Stimulated activated CD4-positive, alpha-beta T cell treated with anti-CD3 and anti-CD28 coated beads, Interleukin-1b, Interleukin-23, amount 100 ng/mL, for 48 hours (primary cell): ENCODE measurements at places on chromosomes 3 and 15.
A peak's percentile ranks its signal among the peaks of the same experiment; 100 is the strongest.

DNA sequence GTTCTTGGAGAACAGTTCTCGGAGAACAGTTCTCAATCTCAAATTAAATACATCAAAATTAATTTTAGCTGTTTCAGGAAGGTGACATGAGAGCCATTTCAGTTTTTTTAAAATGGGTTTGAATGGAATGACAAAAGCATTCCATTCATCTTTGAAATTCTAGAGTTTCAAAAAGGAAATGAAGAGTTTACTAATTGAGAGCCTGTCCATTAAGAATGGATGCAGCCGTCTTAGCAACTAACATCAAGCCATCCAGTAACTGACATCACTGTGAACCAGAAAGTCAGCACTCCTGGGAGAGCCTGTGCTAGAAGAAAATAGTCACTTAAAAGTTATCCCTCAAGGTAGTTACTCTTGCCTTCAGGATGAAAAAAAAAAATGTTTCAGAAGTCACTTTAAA is 47.0 kb upstream of the FSTL1 start:
- DNase-seq = no peak

- peak; percentile 2 for DNase-seq
These were observed 1.4 kb upstream of the ROBO2 start for GRCh38 chr3:77038468-77038929.

DNA sequence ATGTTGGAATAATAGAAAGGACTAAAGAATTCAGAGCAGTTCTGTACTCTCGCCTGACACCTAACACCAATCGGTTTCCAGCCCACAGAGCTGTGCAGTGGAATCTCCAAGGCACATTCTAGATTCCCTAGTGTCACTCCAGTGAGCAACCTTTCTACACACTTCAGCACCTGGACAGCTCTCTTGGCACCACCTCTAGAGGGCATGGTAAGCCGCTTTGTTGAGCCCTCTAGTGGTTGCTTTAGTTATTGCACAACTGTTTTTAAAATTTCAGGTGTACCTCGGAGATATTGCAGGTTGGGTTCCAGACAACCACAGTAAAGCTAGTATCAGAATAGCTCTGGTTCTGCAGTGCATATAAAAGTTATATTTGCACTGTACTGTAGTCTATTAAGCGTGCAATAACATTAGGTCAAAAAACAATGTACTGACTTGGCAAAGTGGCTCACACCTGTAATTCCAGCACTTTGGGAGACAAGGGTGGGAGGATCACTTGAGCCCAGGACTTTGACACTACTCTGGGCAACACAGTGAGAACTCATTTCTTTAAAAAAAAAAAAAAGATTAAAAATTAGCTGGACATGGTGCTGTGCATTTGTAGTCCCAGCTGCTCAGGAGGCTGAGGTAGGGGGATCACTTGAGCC is 26.5 kb upstream of the ERC2 start:
- peak; percentile 69 for DNase-seq

DNA sequence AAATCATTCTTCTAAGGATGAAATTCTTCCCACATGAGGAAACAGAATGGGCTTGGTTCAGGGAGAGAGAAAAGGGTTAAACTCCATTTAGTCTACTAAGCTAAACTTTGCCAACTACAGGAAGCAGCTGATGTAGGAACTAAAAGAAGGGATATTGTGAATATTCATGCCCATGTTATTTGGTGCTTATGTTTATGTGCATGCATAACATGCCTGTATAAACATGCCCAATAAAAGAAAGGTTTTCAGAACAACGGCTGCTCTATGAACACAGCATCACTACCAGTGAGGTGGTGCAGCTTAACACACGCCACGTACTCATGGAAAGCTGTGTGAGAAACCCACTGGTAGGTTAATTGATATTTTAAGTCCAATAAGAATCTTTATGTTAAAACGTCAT is 59.4 kb upstream of the VGLL4 start:
- no peak for DNase-seq

DNA sequence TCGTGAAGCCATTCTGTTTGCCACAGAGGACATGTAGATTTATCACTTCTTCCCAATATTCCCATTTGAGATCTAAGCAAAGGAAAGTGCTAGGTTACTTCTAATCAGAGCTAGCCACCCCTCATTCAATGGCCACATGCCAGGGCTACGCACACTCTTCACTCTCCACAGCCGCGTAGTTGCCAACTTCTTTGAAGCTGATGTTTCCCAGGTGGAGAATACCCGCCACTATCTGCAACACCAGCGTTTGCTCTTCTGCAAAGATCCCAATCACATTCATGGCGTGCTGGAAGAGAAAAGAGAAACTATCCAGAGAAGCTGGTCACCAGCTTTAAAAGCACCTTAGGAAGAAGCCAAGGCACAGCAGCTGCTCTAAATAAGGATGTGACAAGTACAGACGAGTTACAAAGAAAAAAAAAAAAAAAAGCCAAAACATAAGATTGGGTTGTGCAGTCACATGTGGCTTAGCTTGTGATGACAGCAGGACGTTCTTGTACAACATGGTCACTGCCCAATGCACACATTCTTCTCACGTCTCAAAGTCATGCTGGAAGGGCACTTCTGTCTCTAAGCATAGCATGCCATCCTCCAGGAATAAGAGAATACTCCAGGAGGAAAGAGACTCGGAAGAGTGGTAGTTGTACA is 16.4 kb downstream of the LDHAL6B start:
- DNase-seq = no peak

- no peak for DNase-seq
These were observed 44.8 kb downstream of the CEMIP start for GRCh38 chr15:80823995-80824394.

GRCh38 chr3:15288331-15289035 is 43.9 kb downstream of the SH3BP5 start:
- no peak for DNase-seq

DNA sequence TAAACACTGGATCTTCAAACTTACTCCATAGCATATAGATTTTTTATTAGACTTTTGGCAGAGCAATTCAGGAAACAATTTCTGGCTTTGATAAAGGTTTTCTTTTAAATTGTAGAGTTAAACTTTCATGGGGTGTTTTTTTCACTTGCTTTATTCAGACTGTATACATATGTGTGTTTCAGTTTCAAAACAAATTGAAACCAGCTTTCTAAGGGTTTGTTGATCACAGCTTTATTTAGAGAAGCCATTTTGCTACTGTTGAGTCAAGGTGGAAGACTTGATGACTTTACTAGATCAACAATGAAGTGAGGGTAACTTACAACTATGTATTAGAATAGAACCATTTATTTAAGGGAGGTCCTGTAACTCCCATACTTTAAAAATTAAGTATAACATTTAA is 6.2 kb downstream of the UBE2E1 start:
- DNase-seq = no peak

DNA sequence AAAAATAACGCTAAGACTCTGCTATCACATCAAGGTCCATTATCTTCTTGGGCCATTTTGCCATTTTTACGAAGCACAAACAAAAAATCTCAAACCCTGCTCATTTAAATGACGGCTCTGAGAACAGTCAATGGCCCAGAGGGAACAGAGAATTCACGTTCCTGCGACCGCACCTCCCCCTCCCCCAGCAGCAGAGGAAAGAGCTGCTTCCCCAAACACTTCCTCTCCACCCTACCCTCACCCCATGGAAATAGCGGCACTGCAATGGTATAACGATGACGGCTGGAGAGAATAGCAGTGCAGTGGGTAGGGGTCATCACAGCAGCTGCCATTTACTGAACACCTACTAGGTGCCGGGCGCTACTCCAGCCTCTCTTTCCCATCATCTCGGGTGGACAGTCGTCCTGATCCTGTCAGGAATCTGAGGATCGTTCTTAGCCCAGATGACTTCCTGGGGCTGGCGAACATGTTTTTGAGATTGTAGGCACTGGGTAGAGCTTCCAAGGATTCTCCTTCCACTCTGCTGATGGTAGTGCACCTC is 113.3 kb downstream of the IQSEC1 start:
- no peak for DNase-seq

DNA sequence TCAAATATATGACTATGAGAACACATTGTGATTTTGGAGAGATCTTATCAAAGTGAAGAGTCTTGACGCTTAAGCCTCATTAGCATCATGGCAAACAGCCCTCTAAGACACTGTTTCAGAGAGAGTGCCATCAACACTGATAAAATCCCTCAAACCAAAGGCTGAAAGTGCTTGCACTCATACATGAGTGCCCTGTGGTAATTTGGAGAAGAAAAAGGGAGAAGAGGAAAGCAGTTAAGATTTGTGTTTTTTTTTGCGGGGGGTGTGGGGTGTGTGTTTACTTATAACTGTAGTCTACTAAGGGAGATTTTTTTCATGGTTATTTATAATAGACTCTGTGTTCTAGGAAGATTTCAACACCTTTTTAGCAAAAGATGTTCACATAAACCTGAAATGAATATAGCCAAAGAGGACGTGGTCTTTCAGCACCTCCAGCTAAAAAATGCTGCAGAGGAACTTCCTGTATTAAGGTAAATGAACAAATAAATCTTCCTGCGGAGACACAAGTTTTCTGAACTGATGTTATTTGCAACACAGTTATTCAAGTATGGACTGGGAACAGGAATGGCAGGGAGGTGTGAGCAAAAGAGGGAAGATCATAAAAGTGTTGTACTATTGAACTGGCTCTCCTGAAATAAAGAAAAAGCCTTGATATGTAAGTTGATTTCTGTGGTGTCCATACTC is 81.9 kb upstream of the TGFBR2 start:
- DNase-seq = no peak

GRCh38 chr3:50261505-50261904 is 7.4 kb upstream of the SEMA3B start:
- DNase-seq = no peak

DNA sequence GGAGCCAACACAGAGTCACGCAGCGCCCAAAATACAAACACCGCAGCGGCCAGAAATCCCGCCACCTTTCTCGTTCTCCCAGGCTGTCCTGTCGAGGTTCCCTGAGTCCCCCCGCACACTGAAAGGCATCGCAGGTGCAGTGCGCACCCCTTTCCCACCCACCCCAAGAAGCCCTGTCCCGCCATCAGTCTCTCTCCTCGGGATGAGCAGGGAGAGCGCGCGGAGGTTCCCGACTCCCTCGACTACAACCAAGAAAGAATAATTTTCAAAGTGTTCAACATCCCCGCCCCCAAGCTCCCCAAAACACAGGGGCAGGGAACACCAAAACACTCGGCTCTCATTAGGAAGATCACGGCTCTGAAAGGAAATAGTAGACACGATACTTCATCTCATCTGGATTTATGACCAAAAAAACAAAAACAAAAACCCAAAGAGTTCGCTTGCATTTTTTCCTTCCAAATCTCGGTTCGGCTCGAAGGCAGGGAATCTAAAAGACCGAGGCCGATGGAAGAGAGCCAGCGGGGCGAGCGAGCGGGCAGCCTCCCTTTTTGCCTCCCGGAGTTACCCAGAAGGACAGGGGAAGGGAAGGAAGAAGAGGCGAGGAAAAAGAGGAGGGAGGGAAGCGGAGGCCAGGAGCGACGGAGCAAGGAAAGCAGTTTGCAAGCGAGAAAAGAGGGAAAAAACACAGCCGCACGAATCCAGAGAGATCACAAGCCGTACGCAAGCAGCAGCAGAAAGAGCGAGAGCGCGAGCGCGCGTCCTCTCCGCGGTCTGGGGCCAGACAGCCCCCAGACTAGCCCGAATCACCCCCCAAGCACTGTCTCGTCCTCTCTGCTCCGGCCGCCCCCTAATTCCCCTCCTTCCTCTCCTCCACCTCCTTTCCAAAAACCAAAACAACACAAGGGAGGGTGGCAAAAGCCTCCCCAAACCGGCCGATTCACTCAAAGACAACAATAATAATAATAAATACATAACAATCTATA is 808 bp downstream of the BCL6 start:
- peak; percentile 35 for DNase-seq

DNA sequence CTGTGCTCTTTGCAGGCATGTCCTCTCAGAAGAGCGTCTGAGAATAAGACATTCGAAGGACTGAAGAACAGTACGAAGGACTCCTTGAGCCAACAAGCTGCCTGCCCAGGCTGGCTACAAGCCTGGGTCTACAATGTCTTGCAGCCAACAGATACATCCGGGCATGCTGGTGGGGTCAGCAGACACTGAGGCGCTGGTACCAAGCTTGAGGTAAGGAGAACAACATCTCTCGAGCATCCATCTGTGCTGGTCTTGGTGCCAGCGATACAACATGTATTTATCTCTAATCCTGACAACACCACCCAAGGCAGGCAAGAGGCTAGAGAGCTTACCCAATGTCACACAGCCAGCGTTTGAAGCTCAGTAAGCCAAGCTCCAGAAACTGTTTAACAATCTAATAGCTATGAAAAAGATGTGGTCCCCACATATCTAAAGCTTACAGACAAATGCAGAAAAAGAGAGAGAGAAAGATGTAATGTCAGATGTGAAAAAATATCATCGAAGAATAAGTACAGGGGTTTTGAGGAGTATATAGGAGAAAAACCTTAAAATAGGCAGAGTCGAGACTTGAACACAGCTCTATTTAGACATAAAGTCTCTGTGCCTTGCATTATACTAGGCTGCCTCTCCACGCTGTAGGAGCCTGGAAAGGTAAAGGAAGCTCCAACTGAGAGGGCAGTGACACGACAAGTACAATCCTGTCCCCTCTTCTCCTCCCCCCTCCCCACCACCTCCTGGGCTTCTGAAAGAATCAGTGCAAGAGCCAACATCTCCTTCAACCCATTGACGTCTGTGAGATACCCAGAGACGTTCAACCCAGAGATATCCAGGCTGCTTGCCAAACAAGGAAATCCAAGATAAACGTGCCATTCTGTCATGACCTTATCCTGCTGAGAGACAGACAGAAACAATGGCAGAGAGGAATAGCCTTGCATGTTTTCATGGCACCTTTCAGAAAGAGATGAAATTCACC is 39.4 kb downstream of the WWTR1 start:
- DNase-seq = no peak

DNA sequence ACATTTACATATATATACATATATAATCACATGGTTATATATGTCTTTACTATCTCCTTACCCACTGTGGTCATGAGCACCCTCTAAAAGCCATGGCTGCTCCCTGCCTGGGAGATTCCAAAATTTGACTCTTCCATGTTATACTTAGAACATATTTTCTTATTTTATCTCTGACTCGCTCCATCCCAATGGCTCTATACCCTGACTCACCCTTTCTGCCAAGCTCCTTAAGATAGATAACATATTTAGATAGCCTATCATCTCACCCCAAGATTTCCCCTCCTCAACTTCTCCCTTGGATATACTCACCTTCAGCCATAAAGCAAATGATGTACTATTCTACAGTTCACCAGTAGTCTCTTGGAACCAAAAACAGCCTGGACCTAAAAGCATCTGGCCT is 65.1 kb downstream of the CD200R1L start:
- no peak for DNase-seq

- DNase-seq = no peak
These were observed 203.3 kb downstream of the RORA start for GRCh38 chr15:61025781-61026180.

GRCh38 chr15:60389261-60390077 is 8.3 kb downstream of the ANXA2 start:
- DNase-seq = peak; percentile 43

DNA sequence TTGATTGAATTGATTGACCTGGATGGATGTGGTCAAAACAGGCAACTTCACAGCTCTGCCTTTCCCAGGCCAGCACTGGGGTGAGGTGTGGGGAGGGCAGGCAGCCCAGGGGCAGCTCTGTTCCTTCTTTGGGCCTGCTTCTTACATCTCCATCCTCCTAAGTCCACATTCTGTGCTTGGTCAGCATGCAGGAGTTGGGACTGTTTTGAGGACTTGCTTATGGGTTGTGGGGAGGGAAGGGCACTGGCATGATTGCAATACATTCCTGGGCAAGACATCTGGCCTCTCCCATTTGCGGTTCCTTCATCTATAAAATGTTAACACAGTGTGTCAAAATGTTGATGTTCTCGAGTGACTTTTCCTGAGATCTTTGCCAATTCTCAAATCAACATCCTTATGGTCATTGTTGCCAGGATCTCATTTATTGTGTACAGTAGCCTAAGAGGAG is 84.1 kb downstream of the ST6GAL1 start:
- DNase-seq = no peak

- DNase-seq = no peak
These were observed 159.1 kb downstream of the CHL1 start for GRCh38 chr3:355622-356021.
